ENCODE measurements at places on chromosomes 11 and 22.

GRCh38 chr11:79026803-79027445 lies 413.9 kb downstream of the TENM4 start:
- no peak for DNase-seq

GRCh38 chr11:118876286-118876685 lies 7.4 kb upstream of the CXCR5 start:
- no peak for DNase-seq

- DNase-seq: peak; percentile 6
Measured at GRCh38 chr11:83521647-83522596, 235.8 kb upstream of the CCDC90B start.

DNA sequence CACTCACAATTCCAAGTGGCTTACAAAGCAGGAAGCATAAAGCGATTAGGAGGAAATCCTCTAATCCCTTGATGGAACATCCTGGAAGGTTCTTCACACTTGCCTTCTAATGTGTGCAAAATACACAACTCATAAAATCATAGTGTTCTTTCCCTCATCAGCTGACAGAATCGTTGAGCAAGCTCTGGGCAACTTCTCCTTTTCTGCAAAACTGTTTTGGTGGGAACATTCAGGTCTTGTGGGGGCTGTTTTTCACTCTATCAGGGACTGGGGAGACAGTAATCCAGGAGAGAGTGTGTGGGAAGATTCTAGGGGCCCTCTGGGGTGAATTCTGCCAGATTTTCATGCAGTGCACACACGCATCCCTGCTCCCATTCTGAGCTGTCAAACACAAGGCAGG lies 53.2 kb downstream of the IRAG1 start:
- no peak for DNase-seq

GRCh38 chr11:46492532-46492931 lies 101.0 kb upstream of the CHRM4 start:
- no peak for DNase-seq

- no peak for DNase-seq
Measured at GRCh38 chr11:59545179-59546020, 34.1 kb downstream of the OR4D9 start.

- peak; percentile 27 for DNase-seq
Measured at GRCh38 chr11:5123802-5124521, 14.2 kb downstream of the OR52A5 start.

GRCh38 chr22:39259666-39260065 lies 14.9 kb upstream of the PDGFB start:
- no peak for DNase-seq

DNA sequence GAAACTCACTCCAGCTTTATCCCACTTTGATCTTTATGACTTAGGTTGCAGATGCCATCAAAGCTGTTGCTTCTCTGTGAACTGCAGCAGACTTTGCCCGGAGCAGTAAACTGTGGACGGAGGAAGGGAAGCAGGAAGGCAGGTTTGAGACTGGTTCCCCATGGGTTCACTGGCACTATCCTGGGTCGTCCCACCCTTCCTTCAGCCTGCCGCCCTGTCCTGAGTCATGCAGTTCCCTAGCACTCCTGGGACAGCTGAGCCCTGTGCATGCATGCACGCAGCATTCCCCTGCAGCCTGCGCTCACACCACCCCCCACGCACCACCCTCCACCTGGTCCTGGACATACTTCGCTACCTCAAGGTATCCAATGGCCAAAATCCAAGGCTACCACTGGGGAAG lies 23.5 kb upstream of the P2RY2 start:
- DNase-seq: no peak

- no peak for DNase-seq
Measured at GRCh38 chr22:33492210-33492651, 428.0 kb downstream of the LARGE1 start.

DNA sequence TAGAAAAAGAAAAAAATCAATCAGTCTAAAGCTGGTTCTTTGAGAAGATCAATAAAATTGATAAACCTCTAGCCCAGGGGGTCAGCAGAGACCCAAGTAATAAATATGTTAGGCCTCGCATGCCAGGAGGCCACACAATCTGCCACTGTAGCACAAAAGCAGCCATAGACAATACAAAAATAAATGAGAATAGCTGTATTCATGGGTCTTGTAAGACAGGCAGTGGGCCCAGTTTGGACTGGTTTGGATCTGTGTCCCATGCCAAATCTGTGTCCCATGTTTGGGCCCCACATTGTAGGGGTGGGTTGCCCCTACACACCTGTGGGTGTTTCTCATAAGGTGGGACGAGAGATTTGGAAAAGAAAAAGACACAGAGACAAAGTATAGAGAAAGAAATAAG lies 6.6 kb upstream of the PLAAT4 start:
- DNase-seq: no peak
